NCI-H1092 (cell line): ENCODE measurements at places on chromosomes 4 and X.

- DNase-seq: no peak
Measured at GRCh38 chr4:181331214-181331613, 912.0 kb upstream of the TENM3 start.

GRCh38 chr4:107153228-107153627, 117.1 kb upstream of the DKK2 start:
- DNase-seq: no peak

DNA sequence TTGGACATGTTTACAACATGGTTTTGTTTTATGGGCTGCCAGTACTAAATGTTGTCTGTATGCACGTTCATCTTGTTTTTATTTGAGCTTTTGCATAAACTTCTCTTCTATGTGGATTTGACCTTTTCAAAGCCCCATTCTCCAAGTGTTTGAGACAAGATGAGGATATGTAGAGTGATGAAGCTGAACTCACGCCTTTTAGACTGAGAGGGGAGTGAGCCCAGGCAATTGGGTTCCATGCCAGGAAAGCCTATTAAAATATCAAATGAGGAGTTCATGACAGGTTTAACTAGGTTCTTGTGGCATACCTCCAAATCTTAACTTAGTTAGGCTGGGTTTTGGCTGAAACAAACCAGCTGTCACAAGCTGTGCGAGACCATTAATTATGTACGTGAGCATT, 170.4 kb upstream of the LDB2 start:
- no peak for DNase-seq

GRCh38 chrX:136067966-136068365, 79.4 kb upstream of the FHL1 start:
- DNase-seq: no peak

DNA sequence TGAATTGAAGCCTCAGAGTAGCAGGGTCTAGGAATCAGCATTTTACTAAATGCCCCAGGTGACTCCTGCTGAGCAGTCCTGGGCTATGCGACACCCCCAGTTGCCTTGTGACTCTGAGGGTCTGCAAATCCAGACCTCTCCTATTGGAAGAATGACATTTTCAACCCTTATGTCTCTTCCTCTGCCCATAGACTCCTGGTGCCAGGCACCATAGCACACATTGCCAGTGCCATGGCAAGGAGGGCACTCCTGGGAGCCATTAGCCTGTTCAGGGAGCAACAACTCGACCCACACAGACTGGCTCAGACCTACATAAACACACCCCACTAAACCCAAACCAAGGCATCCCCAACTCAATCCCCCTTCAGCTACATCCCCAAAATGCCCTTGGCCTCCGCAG, 3.7 kb upstream of the JAKMIP1 start:
- no peak for DNase-seq

DNA sequence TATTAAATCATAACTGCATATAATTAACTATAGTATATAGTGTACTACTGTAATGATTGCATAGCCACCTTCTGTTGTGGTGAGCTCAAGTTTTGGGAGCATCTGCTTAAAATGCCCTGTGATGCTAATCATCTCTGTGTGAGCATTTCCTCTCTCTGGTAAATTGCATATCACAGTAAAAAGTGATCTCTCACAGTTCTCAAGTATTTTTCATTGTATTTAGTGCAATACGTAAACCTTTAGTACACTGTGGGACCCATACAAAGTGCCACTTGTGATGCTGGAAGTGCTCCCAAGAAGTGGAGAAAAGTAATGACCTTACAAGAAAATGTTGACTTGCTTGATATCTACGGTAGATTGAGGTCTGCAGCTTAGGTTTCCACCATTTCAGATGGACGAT, 82.0 kb downstream of the WWC2 start:
- no peak for DNase-seq

DNA sequence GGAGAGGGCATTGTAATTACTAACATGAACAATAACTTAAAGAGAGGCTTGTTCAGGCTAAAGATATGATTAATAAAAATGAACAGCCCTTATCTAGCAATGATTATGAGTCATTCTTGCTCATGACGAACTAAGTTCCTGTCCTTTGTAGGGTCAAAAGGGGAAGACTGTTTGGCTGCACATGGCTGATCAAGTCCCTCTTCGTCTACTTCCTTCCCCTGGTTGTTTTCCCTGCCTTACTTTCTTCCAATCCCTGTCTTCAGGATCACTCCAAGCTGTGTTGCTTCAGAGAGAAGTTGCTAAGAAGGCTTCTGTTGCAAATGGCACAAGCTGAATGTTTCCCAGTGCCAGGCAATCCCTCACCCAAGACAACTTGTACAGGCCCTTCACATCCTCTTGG, 115.0 kb upstream of the HS3ST1 start:
- DNase-seq: no peak

DNA sequence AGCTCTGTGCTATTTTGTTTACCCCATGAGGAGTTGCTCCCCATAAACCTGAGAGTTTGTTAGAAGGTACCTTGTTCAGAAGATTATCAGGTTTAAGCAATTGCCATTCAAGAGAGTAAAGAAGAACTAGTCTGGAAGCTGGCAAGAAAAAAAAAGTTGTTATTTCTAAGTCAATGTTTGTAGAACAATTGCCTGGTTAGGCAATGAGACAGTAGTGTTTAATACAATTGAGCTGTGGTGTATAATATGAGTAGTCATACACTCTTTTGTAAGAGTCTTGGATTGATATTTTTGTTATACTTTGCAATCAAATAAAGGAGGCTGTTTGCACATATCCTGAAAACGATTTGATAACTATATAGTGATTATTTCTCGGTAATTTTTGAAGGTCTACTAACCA, 44.7 kb downstream of the GALNT7 start:
- no peak for DNase-seq

DNA sequence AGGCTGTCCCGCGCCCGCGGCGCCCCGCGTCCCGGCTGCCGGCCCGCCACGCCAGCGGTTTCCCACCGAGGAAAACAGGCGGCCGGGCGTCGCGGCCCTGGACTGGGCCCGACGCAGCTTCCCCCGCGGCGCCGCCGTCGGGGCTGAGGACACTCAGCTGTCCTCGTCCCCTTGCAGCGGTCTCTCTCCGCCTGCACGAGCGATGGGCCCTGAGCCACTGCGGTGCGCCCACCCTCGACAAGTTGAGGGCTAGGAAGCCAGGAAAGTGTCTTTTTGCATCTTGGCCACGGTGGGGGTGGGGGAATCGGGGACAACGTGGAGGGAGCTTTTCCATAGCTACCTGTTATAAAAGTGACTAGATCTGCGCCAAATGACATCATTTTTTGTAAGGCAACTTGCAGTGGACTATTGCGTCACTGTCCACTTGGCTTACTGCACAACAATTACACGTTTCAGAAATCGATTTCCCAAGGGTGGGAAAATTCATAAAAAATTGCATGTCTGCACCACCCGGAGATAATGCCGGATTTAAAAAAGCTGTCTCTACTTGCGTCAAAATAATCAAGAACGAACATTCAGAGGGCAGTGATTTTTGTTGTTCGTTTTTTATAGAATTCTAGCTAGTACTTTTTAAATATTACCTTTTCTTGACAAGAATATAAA, 1.1 kb downstream of the KLHL15 start:
- DNase-seq: peak; percentile 23

GRCh38 chr4:53480909-53481308, 103.5 kb downstream of the FIP1L1 start:
- no peak for DNase-seq

DNA sequence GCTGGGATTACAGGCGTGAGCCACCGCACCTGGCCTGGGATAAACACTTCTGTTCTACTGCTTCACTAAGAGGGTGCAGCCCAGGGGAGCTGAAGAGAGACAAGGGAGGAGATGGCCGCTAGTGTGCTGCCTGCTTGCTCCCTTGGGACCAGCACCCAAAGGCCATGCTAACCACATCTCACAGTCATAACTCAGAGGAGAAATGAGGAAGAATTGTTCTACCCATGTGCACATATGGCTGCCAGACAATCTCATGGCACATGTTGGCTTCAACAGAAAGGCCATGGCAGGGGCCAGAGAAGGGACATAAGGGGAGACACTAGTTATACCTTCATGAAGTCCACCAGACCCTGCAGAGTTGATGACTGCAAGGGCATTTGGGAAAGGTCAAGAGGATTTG, 22.4 kb downstream of the CLDN22 start:
- no peak for DNase-seq

- DNase-seq: no peak
Measured at GRCh38 chr4:10104211-10104990, 12.2 kb downstream of the WDR1 start.

- no peak for DNase-seq
Measured at GRCh38 chr4:6322761-6323566, 53.3 kb downstream of the WFS1 start.

DNA sequence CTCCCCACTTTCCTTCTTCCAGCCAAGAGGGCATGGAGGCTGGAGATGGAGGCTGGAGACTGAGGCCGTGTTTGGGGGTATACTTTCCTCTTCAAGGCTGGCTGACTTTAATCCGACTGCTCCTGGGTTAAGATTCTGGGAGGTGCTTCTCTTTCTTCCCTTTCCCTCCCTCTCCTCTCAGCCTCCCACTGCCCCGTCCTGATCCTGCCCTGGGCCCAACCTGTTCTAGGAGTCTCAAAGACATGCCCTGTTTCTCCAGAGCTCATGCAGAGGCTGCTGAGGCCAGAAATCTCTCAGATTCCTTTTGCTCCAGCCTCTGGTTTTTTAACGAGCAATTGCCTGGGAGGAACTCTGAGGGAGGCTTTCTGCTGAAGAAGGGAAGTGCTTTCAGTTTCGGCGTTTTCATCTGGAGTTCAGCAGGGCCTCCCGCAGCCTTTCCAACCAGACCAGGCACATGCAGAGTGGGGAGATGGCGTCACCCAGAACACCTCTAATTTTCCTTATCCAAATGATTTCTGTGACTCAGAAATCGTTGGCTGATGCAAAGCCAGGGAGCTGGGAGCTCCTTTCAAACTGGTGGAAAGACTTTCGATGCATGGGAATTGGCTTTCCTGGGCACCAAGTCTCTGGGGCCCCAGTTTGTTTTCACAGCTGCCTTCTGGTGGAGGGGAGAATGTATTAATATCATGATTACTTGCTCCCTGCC, 34.5 kb upstream of the FAM9C start:
- no peak for DNase-seq

DNA sequence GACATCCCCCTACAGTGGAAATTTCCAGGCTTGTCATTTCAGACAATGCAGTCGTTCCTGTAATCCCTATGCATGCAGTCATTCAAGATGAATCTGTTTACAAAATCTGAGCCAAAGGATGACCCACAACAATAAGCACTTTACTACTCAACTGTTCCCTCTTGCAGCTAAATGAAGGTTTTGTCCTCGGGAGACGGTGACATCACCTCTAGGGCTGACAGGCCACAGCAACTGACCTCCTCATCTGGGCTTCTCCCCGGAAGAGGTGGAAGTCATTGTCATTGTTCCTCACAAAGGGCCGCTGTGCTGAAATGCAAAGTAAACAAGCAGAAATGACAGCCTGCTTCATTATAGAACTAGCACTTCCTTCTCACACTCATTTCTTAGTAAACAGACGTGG, 29.2 kb downstream of the CLRN2 start:
- peak; percentile 24 for DNase-seq
